ENCODE measurements at places on chromosomes 4 and X. TPM values are rescaled to one million over a fixed set of nuclear protein-coding genes. Genes with fewer than 3 reads are reported as not detected.

ITGB1BP2 gene
- 1.2 TPM for polyA plus RNA-seq

- no peak for DNase-seq
Measured at GRCh38 chr4:32689518-32689917, 1969.3 kb downstream of the PCDH7 start.

DNA sequence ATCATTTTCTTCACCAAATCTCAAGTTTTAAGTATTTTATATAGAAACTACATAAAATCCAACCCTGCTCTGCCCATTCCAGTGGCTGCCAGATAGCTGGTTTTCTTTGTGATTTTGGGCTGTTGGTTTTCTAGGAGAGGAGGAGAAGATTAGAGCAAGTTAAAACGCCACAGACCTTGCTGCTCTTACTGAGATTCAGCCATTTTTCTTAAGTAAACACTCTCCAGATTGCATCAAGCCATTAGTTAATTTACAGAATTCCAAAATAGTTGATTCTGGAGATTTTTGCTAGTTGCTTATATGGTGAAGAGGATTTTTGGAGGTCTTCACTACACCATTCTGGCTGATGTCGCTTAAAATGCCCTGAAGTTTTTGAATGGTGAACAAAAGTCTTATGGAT lies 366.2 kb downstream of the MAPK10 start:
- no peak for DNase-seq

DNA sequence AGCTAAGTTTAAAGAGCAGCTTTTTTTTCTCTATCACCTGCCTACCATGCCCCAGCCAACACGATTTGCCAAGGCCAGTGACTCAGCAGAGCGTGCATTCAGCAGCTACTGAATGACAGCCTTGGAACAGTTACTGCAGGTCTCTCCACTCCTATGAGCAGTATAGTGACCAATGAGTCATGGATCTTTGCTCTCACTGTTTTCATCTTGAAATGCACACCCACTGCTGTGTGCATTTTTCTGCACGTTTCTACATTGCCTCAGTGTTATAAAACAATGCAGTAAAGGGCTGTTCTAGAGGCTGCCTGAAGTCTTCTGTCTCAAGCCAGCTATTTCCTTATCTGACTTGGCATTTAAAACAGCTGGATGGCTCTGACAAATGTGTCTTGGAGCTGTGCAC lies 66.0 kb upstream of the C4orf54 start:
- DNase-seq: no peak

DNA sequence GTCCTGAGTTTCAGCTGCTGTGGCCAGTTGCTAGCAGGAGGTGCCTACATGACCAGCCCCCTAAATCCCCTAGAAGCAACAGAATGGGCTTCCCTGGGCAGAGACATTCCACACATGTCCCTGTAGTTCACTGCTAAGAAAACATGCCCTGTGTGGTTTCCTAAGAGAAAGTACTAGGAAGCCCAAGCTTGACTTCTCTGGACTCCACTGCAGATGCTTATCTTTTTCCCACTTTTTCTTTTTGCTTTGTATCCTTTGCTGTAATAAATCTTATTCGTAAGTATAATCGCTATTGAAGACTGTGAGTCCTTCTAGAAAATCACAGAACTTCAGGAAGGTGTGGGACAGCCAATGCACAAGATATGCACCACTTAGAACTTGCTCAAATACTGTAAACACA lies 15.6 kb downstream of the RPGR start:
- no peak for DNase-seq

GRCh38 chr4:82525307-82525911 lies 36.4 kb downstream of the TMEM150C start:
- DNase-seq: no peak

DNA sequence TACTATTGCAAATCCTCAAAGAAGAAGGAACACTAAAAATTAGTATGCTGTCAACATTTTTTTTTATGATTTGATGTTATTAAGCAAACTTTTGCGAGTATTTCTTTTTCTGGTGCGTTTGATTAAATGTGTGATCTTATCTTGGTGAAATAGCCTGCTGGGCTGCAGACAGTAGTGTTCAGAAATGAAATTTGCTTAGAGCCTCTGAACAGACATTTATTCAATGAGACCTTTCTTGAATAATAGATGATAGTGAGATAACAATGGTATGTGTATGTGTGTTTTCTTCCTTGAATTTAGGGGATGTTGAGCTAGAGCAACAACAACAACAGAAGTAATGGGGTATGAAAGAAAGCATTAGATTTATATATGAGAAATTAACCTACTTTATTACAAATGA lies 12.7 kb downstream of the ADGRL3 start:
- no peak for DNase-seq

DNA sequence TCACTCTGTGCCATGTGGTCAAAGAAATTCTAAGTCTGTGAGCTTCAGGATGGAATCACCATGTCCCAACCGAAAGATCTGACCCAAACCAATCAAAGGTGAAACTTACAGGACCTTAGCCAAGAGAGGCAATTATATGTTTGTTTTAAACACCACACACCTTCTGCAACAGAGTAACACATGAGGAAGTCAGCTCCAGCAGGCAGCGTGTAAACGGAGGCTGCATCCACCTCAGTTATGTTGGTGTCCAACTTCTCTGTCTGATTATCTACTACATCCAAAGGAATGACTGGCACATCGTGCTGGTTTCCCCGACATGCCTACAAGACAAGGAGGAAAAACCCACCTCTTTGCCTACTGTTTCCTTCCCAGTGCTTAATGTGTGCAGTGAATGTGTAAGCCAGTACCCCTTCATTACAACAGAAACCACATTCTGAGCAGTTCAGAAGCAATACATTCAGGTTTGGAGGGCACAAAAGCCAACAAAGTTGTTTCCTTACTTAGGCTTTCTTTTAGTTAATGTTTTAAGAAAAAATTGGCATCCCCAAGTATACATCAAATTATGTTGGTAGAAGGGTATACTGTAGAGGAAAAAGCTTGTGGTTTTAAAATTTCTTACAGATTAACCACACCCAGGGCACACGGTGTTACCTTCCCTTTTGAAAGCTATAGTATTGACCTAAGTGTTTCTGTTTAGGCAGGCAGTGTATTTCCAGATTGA lies 12.4 kb downstream of the CASP6 start:
- no peak for DNase-seq

Data from right renal cortex interstitium (tissue), 3 donors.